AG09309 (cell line): ENCODE measurements at places on chromosomes 5 and 9.

GRCh38 chr5:73296772-73297171 lies 123.8 kb downstream of the TMEM174 start:
- DNase-seq = no peak

GRCh38 chr9:127877566-127877998 lies at the start of gene AK1:
AK1 (minus strand) TSS chr9:127877675; CDS start chr9:127874617, 3,058 bp downstream.
- no peak for DNase-seq

DNA sequence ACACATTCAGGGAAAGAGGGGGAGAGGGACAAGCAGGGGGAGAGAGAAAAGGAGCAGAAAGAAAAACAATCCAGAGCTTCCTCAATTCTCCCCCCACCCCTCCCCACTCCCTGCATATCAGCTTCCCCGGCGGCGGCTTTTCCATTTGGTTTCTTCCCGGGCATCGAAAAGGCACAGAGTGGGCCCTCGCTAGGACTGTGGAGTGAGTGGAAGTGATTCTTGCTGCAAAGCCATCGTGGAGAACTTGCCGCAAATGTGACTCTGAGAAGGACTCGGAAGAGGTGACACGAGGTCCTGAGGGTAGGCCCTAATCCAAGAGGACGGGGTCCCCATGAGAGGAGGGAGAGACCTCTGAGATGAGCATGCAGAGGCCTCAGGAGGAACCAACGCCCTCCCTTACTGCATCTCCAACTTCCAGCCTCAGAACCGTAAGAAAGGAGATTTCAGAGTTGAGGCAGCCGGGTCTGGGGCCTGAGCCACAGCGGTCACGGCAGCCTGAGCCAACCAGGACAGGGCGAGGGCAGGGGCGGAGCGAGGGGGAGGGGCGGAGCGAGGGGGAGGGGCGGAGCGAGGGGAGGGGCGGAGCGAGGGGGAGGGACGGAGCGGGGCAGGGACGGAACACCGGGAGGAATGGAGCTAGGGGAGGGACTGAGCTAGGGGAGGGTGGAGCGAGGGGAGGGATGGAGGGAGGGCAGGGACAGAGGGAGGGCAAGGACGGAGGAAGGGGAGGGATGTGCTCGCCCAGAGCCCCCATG lies 21.2 kb upstream of the SARDH start:
- DNase-seq = no peak

DNA sequence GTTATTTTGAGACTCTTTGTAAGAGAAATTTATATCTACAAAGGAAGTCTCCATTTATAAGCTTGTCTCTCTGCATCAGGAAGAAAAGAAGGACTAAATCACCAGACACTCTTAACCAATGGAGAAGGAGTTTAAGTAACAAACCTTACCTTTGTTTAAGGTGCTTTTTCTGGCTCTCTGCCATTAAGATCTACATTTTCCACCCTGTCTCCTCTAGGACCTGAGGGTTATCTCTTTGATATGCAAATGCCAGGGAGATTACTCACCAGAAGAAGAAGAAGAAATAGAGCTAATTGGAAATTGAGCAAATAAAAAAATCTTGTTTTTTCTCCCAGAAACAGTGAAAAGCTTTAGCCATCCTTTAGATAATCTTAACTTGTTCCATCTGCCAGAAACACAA lies 60.9 kb downstream of the CDKN2A start:
- DNase-seq = no peak

- DNase-seq = peak; percentile 63
Measured at GRCh38 chr9:92501671-92502393, 19.5 kb upstream of the ASPN start.

GRCh38 chr5:159073026-159073425 lies 26.7 kb downstream of the EBF1 start:
- DNase-seq = no peak

DNA sequence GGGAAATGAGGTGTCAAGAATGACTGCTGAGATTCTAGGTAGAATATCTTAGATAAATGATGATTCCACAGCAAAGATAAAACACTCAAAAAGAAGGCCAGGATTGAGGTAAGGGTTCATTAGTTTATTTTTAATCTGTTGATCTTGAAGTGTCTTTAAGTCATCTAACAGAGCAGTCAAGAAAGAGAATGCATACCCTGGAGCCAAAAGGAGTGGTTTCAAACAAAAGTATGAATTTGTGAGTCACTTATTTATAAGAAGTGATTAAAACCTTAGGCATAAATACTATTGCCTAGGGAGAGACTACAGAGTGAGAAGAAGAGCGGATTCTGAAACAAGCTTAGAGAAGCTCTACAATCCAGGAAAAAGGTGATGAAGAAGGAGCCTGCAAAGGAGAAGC lies 541.0 kb downstream of the DTWD2 start:
- no peak for DNase-seq

DNA sequence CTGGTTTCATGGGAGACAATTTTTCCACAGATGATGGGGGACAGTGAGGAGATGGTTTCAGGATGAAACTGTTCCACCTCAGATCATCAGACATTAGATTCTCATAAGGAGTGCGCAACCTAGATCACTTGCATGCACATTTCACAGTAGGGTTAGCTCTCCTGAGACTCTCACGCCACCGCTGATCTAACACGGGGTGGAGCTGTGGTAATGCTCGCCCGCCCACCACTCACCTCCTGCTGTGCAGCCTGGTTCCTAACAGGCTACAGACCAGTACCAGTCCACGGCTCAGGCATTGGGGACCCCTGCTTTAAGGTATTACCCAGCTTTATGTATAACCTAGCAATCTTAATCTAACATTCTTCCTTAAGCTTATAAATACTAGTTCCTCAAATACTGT lies 35.6 kb downstream of the TTC39B start:
- DNase-seq = no peak

DNA sequence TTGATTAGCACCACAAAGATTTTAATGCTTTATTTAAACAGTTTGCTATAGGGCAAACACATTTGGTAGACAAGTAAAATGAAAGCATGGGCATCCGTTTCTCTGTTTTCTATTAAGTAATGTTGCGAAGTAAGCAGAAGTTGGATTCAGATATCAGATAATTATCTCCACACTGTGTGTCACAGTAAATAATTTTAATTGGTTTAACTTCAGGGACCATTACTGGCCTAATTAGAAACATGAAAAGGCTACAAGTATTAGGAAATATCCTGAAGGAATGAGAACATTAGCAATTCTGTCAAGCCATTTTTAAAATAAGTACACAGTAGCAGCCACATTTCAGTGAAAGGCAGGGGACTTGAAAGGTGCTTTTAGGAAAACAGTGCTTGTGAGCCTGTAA lies 975.4 kb downstream of the NR2F1-AS1 start:
- DNase-seq = no peak

DNA sequence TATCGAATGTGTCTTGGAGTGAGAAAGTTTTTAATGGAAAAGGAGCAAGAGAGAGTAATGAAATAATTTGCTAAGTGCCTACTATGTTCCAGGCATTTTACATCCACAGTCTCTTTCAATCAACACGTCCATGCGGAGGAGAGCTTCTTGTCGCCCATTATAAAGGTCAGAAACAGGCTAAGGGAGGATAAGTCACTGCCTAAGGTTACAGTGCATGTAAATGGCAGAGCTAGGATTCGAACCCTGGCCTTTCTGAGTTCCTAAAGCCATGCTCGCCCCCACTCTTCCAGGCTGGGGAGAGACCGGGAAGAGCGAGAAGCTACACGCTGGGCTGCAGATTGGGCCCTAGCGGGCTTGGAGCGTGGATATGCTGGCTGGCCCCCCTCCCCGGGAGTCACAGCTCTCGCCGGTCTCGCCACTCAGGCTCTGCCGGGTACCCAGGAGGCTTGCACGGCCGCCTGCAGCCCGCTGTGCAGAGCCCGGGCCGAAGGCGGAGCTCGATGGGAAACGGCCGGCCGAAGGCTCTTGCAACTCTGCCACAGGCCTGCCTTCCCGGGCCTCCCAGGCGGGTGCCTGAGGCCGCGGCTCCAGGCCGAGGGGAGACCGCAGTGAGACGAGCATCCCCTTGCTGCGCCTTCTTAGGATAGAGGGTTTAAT lies 775 bp upstream of the LHX2 start:
- no peak for DNase-seq
